ENCODE measurements at places on chromosomes 4 and X.

DNA sequence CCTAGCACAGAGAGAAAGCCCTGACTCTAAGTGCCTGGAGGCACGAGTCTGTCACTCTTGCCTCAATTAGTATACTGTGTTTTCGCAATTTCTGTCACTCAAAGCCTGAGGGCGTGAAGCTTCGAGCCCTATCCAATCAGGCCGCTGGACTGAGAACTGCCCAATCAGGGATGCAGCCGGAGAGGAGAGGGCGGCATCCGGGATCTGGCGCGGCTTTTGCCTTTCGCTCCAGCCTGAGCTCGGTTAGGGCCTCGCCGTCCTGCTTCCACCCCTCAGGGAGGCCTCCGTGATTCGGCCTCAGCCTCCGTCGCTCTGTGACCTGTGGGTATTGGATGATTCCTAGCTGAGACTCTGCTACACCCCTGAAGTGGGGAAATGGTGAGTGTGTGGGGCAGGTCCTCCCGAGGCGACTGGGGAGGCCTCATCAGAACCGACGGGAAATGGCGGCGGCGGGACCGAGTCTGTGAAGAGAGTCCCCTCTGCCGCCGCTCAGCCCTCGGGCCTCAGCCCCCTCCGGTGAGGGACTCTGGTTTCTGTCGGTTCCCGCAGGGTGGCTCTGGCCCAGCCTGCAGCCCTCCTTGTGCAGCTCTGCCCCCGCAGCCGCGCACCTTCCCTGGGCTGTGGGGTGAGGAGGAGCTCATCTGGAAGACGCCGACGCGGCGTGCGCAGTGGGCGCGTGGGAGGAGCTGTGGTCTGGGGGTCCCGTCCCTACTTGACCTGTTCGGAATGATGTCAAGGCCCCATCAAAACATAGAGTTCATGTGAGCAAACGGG is 48.5 kb downstream of the ZNF141 start:
- no peak for DNase-seq

GRCh38 chrX:128020701-128021100 is 31.5 kb downstream of the ACTRT1 start:
- no peak for DNase-seq

DNA sequence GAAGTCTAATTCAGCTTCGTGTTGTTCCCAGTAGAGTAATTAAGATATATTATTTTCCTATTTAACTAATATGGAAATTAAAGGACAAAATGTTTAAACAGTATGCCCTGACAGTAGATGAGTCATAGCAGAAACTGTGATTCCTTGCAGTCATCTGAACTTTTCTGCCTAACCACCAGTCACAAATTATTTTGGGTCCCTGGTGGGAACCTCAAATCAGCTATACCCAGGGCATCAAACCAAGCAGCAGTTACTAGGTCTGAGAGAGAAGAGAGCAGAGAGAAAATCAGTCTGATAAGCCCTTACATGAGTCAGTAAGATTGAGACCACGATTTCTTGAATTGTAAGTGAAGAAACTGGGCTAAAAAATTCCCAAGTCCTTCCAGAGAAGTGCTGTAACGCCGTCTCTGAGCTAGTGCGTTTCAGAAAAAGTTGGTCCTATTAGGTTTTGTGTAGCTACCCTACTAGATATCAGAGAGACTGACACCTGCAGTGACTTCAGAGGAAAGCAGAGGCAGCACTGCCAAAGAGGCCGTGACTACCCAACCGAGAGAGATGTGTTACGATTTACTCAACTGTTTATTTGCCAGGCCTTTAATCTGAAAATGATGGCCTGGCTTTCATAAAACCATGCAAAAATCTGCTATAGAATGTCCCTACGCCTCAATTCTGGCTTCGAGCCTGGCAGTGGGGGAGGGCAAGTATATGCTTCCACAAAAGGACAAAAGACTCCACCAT is 21.7 kb upstream of the GPM6A start:
- no peak for DNase-seq

GRCh38 chr4:21139327-21139726 is 439.1 kb downstream of the PACRGL start:
- no peak for DNase-seq

- no peak for DNase-seq
Observed at GRCh38 chr4:106116025-106116424, 200.0 kb downstream of the TBCK start.

DNA sequence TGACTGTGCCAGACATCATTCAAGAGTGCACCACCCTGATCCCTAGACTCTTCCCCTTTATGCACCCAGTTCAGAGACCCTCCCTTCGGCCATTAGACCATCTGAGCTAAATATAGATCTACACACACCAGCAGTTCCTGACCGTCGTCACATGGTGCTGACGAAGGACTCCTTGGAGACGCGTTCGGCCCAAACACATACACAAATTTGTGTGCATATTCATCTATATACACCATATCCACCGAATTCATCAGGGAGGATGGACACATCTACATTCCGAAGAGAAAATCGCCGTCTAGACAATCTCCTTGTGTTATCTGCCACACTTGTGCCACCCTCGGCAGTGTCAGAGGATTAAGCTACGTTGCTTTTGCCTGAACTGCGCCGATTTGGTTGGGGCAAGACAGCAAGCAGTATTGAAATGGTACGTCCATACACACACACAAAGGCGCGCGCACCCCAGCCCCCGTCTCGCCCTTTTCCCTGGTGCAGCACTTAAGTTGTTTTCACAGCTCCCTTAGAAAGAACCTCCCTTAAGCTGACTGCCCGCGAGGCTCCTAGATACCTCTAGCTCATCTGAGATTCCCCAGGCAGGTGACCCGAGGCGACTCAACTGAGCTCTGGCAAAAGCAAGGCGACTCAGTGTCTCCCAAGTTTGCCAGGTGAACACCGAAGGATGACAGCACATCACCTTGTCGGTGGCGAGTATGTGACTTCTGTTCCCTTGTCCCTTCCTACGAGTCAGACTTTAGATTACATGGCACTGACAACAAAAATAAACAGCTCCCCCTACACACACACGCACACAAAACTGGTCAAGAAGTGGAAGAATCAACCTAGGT is 1.0 kb downstream of the RASGEF1B start:
- peak; percentile 45 for DNase-seq

GRCh38 chrX:122626871-122627270 is 557.2 kb upstream of the GRIA3 start:
- DNase-seq = no peak

- no peak for DNase-seq
Observed at GRCh38 chr4:143023239-143023918, 161.3 kb upstream of the USP38 start.
